HT-29 (cell line): ENCODE measurements at places on chromosomes 5 and 9. TPM values are rescaled to one million over a fixed set of nuclear protein-coding genes. Genes with fewer than 3 reads are reported as not detected.

DNA sequence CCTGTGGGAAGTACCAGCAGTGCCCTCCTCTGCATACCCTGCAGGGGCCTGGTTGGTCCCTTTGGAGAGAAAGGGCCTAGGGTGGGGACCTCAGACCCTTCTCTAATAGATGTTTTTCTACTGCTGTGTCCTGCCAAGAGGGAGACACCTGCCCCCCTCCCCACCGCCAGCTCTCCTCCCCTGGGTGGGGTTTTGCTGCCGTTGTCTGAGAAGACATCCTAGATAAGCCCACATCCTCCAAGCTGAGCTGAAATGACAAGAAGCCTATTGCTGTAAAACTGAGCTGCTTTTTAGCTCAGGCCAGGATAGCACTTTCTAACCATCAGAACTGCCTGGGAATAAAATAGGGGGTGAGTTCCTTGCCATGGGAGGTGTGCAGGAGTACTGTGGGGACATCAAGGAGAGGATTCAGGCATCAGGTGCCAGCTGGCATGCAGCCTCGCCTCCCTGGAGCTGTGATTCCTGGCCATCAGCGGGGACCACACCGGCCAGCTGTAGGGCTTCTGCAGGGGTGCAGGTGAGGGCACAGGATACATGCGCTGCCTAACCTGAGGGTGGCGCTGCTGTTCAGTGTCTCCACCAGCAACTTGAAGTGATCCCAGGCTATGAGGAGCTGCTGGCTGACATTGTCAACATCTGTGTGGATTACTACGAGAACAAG is 37.9 kb downstream of the CYFIP2 start:
- no peak for DNase-seq

DNA sequence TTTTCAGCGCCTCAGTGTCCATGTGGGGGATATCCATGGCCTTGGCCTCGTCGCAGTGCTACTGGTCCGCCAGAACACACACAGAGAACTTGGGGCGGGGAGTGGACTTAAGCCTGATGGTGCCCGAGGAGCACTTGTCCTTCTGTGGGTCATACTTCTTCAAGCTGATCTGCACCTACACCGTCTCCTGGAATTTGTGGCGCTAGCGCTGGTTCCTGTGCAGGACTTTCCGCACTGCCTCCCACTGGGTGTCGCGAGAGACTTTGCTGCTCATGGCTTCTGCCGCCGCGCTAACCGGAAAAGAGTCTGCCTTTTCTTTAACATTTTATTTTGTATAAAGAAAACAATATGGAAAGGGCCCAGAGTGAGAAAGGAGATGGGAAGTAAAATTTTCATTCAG is 266.9 kb downstream of the COX7C start:
- no peak for DNase-seq

DNA sequence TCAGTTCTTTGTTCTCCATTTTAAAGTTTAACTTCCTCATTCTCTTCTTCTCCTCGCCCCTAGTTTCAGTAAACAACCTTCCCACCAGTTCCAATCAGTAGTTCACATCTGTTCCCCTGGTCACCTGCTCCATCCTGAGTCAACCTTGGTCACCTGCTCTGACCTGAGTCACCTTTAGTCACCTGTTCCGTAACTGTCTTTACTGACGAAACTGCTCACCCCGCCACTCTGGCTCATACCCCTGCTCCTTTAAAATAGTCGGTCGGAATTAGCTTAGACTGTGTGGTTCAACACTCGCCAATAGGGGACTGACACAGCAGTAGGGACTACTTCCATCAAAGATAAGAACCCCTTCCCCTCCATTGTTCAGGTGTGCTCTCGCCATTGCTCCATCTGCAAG is 76.3 kb upstream of the GPBP1 start:
- DNase-seq: no peak

GRCh38 chr9:116151966-116152381 is 1.6 kb upstream of the PAPPA start:
- DNase-seq: no peak

DNA sequence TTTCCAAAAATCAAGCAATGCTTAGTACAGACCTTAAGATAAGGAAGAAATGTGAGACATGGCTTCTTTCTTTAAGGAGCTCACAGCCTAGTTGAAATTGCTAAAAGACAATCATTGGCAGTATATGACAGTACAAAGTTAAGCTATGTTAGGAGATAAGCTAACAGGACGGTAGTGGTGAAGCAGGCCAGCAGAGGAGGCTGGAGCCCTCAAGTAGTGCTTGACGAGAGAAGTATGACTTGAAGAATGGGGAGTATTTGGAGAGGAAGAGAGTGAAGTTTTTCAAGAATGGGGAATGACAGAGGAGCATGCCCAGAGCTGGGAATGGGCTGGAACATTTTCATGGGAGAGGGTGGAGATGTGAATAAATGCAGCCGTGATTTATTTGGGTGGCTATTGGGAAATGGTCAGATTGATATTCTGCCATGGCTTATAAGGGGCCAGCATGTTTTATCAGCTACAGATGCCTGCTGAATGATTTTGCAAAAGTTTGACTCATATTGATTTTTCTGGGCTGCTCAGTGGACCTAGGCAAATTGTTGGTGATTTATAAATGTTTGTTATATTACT is 43.7 kb downstream of the LURAP1L start:
- peak; percentile 62 for DNase-seq

Gene IFNA4
- total RNA-seq: not detected in 2 replicates

GRCh38 chr5:17196697-17197096 is 20.7 kb upstream of the BASP1 start:
- no peak for DNase-seq

DNA sequence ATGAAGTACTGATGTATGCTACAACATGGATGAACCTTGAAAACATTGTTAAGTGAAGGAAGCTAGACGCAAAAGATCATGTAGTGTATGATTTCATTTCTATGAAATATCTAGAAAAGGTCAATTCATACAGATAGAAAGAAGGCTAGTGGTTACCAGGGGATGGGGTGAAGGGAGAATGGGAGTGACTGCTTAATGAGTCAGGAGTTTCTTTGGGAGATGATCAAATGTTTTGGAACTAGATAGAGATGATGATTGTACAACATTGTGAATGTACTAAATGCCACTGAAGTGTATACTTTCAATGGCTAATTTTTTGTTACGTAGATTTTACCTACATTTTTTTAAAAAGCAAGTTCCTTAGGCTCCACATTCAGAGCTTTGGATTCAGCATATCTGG is 14.9 kb upstream of the DELE1 start:
- DNase-seq: no peak
